Cardiac fibroblast (primary cell): ENCODE measurements at places on chromosomes 12 and 14.

DNA sequence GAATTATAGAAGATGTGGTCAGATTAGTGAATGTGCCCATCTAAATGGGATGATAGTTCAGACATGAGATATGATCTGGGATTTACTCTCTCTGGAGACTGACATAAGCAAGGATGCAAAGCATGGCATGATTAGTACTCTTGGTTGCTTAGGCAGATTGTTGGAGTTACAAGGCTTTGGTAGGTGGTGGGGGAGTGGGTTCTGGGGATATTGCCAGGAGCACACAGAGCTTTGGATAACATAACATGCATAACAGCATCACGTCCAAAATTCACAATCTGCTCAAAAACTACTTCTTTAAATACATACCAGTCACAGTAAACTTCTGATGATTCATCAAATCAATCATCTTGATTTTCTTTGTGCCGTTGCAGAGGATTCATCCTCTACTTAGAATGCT lies 287.4 kb downstream of the ACSS3 start:
- no peak for DNase-seq

DNA sequence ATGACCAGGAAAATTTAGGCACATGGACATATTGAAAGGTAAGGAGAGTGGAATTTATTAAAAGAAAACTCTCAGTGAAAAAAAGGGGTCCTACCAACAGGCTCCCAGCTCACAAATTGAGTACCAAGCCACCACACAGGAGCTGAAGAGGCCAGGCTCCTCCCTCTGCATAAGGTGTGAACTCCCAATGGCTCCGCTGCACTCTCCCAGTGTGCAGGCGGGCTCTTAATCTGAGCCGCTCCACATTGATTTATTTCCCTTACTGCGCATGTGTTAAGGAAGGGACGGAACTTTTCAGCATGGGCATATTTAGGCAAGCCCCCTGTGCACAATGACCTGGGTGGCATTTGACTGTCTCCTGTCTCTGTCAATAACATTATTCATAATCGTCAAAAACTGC lies 68.6 kb upstream of the PLEKHG7 start:
- no peak for DNase-seq

DNA sequence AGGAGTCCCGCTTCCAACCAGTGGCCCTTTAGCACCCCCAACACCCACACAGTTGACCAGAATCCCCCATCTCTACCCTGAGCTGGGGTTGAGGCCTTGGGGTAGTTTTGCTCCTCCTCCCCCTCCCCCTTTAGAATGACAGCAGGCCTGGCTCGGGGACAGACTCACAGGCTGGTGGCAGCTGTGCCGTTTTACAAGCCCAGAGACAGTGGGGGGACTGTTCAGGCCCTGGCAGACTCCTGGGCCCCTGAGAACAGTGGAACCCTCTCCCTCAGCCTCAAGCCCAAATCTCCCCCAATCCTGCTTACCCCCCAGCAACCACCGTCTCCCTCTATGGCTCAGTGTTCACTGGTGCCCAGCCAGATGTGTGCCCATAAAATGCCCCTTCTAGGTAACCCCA lies 10.1 kb downstream of the TMEM119 start:
- no peak for DNase-seq

- DNase-seq: peak; percentile 65
Measured at GRCh38 chr12:103771466-103771865, 69.6 kb downstream of the NT5DC3 start.

- DNase-seq: no peak
Measured at GRCh38 chr12:109737631-109738030, 24.0 kb downstream of the FAM222A start.

GRCh38 chr14:60665177-60665550 lies 15.9 kb upstream of the SIX1 start:
- no peak for DNase-seq

GRCh38 chr12:100216337-100216736 lies 15.7 kb downstream of the ACTR6 start:
- no peak for DNase-seq

- no peak for DNase-seq
Measured at GRCh38 chr14:54719406-54719805, 152.5 kb downstream of the SAMD4A start.

GRCh38 chr14:41490323-41490722 lies 116.4 kb upstream of the LRFN5 start:
- DNase-seq: no peak

DNA sequence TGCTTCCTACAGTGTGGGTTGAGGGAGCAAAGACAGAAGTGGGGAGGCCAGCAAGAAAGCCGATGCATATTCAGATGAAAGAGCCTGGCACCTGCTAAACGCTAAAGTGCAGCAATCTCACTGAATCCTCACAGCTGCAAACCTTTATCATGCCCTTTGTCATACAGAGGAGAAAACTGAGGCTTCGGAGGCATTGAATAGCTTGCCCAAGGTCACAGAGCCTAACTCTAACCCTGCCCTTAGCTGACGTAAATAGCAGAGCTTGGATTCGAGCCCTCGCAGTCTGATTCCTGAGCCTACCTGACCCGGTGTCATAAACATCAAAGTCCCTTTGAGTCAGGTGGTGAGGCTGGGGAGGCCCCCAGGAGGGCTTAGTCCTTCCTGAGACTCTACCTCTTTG lies 54.9 kb downstream of the CMKLR1 start:
- no peak for DNase-seq

- no peak for DNase-seq
Measured at GRCh38 chr12:115163710-115164109, 479.7 kb upstream of the TBX3 start.
